Daoy (cell line): ENCODE measurements at places on chromosomes 3 and 15. TPM values are rescaled to one million over a fixed set of nuclear protein-coding genes. Genes with fewer than 3 reads are reported as not detected.

CERS3 gene
- total RNA-seq = not detected in 2 replicates

- DNase-seq = no peak
Observed at GRCh38 chr3:190001426-190001825, 119.3 kb downstream of the P3H2 start.

GRCh38 chr3:60643831-60644230, 607.4 kb downstream of the FHIT start:
- DNase-seq = no peak

VILL gene
- total RNA-seq = 2.3 and 5.5 TPM in 2 replicates

GOLGA6L9 gene
- 2.0 and 2.1 TPM in 2 replicates for total RNA-seq

DNA sequence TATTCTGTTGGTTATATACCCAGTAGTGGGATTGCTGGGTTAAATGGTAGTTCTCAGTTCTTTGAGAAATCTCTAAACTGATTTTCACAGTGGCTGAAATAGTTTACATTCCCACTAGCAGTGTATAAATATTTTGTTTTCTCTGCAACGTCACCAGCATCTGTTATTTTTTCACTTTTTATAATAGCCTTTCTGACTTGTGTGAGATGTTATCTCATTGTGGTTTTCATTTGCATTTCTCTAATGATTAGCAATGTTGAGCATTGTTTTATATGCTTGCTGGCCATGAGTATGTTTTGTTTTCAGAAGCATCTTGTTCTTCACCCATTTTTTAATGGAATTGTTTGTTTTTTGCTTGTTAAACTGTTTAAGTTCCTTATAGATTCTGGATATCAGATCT, 612.7 kb upstream of the SGO1 start:
- DNase-seq = no peak

DNA sequence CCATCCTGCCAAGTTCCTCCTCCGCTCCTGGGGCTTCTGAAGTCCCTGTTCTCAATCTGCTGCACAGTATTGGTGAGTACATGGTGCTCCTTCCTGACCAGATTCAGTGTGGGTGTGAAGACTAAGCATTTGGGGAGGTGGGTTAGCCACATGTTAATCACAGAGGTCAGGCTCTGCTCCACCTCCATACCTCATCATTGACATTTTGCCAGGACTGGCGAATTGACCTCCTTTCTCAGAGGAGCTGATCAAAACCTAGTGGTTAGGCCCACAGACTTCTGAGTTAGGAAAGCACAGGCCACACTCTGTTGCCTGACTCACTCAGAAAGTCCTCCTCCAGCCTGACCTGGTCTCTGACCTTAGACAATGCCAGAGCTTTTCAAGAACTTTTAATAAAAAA, 8.4 kb upstream of the RPS17 start:
- DNase-seq = no peak

DNA sequence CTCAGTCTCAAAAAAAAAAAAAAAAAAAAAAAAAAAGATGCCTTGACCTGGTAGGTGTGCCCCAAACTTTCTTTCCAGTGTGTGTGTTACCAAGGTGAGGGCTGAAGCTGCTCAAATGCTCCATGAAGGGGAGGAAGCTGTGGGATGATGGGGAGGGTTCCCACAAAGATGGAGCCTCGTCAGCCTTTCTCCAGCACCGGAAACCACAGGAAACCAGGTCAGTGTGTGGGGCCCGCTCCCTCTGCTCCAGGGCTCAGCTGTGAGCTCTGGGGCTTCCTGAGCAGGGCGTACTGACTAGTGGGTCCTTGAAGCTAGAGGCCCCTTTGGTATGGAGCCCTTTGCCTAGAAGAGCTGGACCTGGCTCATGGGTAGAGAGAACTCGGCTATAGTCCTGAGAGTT, 681 bp upstream of the IL17RE start:
- DNase-seq = peak; percentile 42

GRCh38 chr3:66395635-66396034, 105.2 kb downstream of the LRIG1 start:
- DNase-seq = no peak

LTK gene
- 0.40 and 0.57 TPM in 2 replicates for total RNA-seq

GRCh38 chr3:154967090-154967489, 113.0 kb upstream of the MME start:
- no peak for DNase-seq

DNA sequence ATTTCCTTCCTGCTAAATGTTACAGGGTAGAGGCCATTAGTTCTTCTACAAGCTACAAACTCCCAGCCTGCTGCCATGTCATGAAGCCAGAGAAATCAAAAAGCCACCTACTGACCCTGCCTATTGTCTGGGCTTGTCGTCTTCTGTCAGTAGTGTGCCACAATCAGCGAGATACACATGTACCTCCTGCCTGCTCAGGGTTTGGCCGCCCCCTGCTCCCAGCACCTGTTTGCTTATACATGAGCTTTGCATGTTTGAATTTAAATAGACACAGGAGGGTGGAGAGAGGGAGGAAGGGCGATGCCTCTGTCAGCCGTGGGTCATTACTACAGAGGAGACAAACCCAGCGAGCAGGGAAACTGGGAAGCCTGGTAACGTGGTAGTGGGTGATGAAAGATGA, 106.1 kb downstream of the ROBO2 start:
- no peak for DNase-seq

SLC9C1 gene
- total RNA-seq = not detected in 2 replicates

- peak; percentile 34 for DNase-seq
Observed at GRCh38 chr3:127170814-127171213, 22.1 kb upstream of the PRR23E start.

PRR20G gene
- total RNA-seq = not detected in 2 replicates

IFRD2 gene
- 83.4 and 96.4 TPM in 2 replicates for total RNA-seq

ZPLD1 gene
- total RNA-seq = 0.06 TPM in 1 of 2 replicates, not detected in the other

GABRR3 gene
- not detected in 2 replicates for total RNA-seq

CCDC39 gene
- total RNA-seq = 0.65 TPM in 1 of 2 replicates, not detected in the other

DNA sequence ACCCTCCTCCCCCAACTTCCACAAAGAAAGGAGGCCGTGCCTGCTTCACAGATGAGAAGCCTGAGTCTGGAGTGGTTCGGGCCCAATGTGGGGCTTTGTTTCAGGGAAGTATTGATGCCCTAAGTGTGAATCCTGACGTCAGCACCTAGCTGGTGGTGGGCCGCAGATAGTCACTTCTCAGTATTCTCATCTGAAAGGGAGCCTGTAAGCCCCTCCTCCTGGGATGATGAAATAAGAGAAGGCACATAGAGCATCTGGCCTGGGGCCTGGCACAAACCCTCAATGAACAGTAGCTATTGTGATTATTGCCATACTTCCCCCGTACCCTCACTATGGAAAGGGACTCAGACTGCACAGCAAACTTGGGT, 24.8 kb downstream of the LINGO1 start:
- DNase-seq = no peak

DNA sequence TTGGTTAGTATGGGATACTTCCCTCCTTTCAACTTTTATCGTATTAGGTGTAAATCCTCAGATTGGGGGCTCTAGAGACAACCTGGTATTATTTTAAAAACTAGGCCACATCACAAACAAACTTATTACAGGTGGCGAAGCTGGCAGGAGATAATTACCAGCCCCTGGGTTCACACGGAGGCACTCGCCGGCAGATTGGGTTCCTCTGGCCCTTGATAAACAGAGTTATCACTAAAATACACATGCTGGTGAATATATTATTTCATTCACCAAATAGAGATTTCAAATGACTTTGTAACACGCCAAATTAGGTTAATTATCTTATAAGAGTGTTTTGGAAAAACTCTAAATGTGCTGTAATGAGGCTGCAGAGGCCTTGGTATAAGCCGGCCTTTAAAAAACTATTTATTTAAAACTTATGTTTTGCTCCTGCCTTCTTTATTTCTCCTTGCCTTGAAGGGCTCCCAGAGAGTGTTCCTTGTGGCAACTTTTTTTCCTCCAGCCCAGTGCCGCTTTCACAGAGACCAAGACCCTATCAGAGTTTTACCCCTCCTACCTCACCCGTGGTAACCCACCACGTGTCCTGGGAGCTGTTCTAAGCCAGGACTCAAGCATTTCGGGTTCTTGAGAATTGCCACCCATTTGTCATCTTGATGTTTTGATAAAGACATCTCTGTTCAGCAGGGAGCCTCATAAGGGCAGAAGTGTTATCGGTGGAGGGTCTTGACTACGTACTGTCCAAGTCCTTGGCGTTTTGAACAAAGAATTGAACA, 468.6 kb upstream of the CFAP20DC start:
- no peak for DNase-seq

DNA sequence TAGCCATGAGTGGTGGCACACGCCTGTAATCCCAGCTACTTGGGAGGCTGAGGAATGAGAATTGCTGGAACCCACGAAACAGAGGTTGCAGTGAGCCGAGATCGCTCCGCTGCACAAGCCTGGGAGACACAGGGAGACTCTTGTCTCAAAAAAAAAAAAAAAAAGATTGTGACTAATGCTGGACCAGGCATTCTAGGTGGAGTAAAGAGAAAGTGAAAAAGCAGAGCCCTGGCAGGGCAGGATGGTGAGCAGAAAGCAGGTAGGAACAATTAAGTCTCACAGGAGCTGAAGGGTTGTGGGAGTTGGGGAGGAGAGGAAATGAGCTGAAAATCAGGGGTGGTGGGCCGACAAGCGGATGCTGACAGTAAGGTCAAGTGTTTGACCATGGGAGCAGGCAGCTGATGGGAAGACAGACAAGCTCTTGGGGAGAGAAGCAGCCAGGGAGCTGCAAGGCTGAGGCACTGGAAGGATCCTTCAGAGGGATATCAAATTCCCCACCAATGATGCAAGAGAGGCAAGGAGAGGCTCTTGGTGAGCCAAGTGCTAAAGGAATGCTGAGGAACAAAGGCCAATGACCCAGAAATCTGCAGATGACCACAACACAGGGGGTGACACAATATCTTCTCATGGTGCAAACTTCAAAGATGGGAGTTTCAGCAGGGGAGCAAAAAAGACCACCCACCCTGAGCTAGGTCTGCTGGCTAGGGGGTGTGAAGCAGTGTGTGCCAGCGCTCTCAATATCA, 251.1 kb downstream of the ULK4 start:
- peak; percentile 33 for DNase-seq
